Stimulated activated CD4-positive, alpha-beta T cell treated with anti-CD3 and anti-CD28 coated beads, Interleukin-1b, Interleukin-23, amount 100 ng/mL, for 1 hour (primary cell): ENCODE measurements at places on chromosomes 4 and X.

- no peak for DNase-seq
Measured at GRCh38 chr4:94414907-94415306, 36.8 kb upstream of the PDLIM5 start.

GRCh38 chr4:159926871-159927270, 824.0 kb downstream of the RAPGEF2 start:
- DNase-seq, result no peak

GRCh38 chr4:107850438-107850837, 25.7 kb downstream of the SGMS2 start:
- no peak for DNase-seq

GRCh38 chrX:9378980-9379696, 85.7 kb upstream of the TBL1X start:
- DNase-seq, result no peak

GRCh38 chr4:14321723-14322122, 680.6 kb upstream of the CPEB2 start:
- DNase-seq, result no peak

DNA sequence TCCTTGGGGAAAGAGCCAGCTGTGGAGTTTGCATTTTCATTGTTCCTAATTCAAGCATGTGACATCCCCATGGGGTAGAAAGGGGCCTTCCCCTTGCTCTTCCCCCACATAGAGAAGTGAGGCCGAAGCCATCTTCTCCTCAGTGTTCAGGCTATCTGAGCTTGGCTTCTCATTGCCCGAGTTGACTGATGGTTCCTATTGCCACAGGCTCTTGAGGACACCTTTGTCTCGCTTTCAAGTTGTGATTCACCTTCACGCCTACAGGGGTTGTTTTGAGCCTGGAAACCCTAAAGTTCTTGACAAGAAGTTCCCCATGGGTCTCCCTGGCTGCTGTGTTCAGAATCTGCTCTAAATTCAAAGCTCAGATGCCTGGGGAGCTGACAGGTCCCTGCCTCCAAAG, 25.0 kb downstream of the CCNQ start:
- no peak for DNase-seq
